ENCODE measurements at places on chromosomes 12 and 14.
A peak's percentile ranks its signal among the peaks of the same experiment; 100 is the strongest.

GRCh38 chr12:47833591-47834012, 13.9 kb upstream of the HDAC7 start:
- DNase-seq, result peak; percentile 89

DNA sequence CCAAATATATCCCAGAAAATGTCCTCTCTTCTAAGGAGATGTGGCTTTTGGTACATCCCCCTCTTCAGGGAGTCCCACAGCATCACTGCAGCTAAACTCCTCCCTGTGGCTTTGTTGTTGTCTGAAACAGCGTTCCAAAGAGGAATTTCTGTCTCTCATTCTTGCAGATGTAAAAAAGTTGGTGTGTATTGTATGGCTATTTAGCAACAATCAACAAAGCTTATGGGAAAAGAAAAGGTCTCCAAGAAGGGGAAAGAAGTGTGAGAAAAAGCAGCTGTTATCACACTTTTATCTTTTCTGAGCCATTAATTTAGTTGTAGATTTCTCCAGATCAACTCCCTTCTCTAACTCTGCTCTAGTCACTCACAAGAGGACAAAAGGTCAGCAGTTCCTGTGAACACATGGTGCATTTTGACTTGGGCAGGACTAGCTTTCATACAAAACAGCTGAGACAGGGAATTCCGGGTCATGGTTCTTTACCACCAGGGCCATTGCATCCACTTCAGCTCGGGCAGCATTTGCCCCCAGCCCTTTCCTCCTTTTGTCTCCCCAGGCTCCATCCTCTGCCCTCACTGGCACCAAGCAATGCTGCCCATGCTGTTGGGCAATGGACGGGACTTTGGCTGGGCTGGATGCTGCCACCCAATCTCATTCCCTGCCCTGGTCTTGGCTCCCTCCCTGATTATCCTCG, 184.7 kb downstream of the TMX1 start:
- DNase-seq, result no peak

DNA sequence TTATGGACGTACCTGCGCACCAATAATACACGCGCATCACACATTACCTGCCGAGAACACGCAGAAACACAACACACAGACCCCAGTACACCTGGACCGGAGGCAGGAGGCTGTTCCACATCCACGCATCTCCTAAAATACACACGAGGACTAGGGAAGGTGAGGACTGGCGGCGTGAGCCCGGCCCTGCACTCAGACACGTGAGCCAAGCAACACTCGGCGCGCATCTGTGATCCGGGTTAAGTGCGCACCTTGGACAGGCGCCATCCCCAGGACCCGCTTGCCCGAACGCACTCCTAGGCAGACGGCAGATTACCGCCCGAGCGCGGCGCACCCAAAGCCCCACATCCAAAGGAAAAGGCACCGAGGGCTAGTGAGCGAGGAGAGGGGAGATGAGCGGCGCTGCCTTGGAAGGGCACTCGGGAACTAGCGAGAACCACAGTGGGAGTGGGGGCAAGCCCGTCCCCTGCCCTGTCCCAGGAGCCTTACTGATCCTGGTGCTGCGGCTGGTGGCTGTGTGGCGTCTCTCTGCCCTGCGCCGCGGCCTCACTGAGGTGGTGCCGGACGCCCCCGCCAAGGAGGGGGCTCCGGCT, 417 bp downstream of the GLS2 start:
- no peak for DNase-seq

- DNase-seq, result no peak
Observed at GRCh38 chr14:87813211-87813610, 179.8 kb downstream of the GALC start.

DNA sequence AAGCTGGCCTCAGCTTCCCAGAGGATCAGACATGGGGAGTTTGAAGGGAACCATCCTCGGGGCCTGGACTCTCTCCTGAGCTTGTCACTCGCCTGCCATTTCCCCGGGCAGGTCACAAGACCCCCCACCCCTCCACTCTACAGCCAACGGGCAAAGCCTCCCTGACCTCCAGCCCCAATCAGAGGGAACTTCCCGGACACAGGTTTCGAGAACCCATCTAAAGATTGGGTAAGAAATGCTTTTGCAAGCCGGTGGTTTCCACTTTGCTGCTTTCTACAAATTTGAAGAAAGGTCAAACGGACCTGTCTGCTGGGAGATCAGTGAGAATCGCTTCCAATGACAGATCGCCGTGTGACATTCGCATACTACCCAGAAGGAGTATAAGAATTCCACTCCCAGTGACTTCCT, 89.6 kb downstream of the SCARB1 start:
- no peak for DNase-seq

- peak; percentile 5 for DNase-seq
Observed at GRCh38 chr14:60723116-60723906, 840 bp downstream of the SIX4 start.
